ENCODE measurements at places on chromosomes 6 and 20. TPM values are rescaled to one million over a fixed set of nuclear protein-coding genes. Genes with fewer than 3 reads are reported as not detected.

Gene LY6G6D
- total RNA-seq, result not detected

Gene ACSS1
- total RNA-seq, result 23.4 TPM

Gene HAO1
- total RNA-seq, result not detected

DNA sequence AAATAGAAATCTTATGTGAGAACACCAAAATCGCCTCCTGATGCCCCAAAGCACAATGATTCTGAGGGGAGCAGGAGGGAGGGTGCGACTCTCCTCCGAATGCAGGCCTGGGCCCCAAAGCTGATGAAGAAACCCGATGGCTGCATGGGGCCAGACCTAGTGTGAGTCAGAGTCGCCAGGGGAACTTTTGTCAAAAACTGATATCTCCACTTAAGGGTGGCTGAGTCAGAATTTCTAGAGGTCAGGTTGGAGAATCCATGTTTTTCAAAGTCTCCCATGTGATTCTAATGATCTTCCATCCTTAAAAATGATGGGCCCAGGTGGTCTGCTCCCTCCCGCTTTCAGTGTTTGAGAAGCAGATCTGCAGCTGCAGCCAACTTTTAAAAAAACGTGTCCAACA, 172.8 kb downstream of the BACH2 start:
- no peak for DNase-seq

GRCh38 chr6:90214966-90215365, 81.7 kb downstream of the BACH2 start:
- no peak for DNase-seq

- DNase-seq, result no peak
Measured at GRCh38 chr6:154974485-154975149, 20.5 kb upstream of the TIAM2 start.
